CD8-positive, alpha-beta memory T cell (primary cell): ENCODE measurements at places on chromosomes 3 and 15.
A peak's percentile ranks its signal among the peaks of the same experiment; 100 is the strongest.

- DNase-seq, result no peak
These were observed 30.3 kb downstream of the IL12A start for GRCh38 chr3:160018959-160019358.

- peak; percentile 49 for DNase-seq
These were observed 697 bp downstream of the CHSY1 start for GRCh38 chr15:101250873-101251829.

GRCh38 chr3:56926243-56926946 is 124.6 kb upstream of the ARHGEF3 start:
- no peak for DNase-seq

DNA sequence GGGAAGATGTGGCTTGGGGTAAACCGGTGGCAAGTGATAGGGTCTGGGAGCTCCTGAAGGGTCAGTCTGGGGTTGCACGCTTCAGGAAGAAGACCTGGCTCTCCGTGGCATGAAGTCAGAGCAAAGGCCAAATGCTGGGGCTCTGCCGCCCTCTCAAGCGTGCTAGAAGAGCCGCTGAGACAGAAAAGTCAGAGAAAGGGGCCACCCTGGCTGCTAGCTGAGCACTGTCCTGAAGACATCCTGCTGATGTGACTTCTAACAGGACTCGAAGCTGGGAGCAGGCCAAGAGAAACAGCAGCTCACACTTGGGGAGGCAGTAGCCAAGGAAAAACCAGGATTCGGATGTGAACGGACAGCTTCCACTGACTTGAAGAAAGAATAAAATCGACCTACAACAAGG is 270.4 kb downstream of the OCA2 start:
- DNase-seq, result no peak

DNA sequence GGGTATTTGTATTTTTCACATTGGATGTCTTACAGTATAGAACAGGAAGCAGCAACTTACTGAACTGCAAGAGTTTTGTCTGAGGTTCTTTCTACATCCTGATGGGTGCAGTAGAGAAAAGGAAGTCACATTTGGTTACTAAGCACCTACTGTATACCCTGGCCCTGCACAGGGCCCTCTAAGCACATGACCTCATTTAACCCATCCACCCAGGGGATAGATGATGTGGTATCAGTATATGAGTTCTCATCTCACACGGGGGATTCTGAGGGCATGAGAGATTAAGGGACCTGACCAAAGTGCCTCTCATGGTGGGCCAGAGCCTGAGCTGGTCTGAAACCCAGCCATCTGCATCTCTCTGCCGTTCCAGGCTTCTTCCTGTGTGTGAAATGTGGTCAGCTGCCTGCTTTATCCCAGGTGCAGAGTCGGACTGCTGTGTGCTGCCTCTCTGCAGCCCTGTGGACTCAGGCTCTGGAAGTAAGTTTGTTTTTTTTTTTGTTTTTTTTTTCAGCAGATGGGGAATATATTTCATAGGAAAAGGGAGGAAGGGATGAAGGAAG is 17.9 kb downstream of the SLC6A11 start:
- DNase-seq, result no peak

DNA sequence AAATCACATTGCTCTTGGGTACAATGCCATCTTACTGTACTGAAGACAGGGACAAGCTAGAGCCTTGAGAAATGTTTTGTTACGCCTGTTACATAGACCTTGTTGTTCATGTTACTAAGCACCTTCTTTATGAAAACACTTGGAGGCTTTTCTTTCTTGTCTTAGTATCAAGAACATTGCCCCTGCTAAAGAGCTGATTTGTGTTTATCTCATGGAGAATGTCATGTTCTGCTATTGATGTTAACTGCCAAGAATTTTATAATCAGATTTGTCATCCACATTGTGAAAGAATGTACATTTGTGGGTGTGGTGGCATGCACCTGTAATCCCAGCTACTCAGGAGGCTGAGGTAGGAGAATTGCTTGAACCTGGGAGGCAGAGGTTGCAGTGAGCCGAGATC is 431.3 kb upstream of the MDFIC2 start:
- DNase-seq, result no peak

DNA sequence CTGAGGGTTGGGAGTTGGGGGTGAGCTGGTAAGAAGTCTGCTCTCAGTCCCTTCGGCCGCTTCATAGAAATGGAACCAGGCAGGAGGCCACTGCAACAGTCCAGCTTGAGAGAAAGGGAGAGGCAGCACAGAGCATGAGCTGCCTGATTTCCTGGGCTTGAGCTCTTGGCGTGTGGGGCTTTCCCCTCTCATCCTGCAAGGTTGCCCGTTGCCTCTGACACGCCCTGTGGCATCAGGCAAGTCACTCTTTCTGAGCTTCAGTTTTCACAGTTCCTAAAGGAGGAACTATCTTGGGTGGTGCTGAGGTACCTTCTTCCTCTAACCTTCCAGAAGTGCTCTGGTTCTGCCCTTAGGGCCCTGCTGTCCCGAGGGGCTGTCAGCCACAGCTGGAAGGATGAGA is 4.9 kb downstream of the MESP2 start:
- DNase-seq, result no peak

DNA sequence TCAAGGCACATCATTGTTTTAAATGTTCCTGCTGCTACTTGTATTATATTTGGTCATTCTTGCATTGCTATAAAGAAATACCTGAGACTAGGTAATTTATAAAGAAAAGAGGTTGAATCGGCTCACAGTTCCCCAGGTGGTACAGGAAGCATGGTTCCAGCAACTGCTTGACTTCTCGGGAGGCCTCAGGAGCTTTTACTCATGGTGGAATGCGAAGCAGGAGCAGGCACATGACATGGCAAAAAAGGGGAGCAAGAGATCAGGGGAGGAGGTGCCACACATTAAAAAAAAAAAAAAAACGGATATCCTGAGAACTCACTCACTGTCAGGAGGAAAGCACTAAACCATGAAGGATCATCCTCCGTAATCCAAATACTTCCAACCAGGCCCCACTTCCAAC is 286.9 kb upstream of the PLSCR5 start:
- no peak for DNase-seq

GRCh38 chr15:46856839-46857502 is 860.3 kb upstream of the SEMA6D start:
- no peak for DNase-seq

DNA sequence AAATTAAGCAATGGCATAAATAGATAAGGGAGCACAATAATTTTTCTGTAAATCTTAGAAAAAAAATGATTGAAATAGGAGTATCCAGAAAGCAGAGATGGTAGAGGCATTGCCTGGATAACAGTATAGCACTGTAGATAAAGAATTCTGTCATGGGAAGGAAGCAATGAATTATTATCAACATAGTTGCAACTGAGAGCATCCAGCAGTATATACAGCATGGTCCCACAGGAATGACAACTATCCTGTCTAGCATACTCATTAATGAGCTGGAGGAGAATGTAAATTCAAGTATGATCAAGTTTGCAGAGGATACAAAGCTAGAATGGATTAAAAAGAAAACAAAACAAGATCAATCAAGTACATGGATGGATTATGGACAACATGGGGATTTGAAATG is 90.8 kb downstream of the DPH6 start:
- no peak for DNase-seq

GRCh38 chr15:100193277-100193860 is 148.4 kb downstream of the ADAMTS17 start:
- DNase-seq, result no peak

GRCh38 chr3:23329471-23330105 is 126.5 kb downstream of the UBE2E2 start:
- DNase-seq, result no peak

- no peak for DNase-seq
These were observed 330.9 kb upstream of the C2CD4B start for GRCh38 chr15:62495670-62496614.

GRCh38 chr3:20015525-20015924 is 3.5 kb upstream of the PP2D1 start:
- no peak for DNase-seq

DNA sequence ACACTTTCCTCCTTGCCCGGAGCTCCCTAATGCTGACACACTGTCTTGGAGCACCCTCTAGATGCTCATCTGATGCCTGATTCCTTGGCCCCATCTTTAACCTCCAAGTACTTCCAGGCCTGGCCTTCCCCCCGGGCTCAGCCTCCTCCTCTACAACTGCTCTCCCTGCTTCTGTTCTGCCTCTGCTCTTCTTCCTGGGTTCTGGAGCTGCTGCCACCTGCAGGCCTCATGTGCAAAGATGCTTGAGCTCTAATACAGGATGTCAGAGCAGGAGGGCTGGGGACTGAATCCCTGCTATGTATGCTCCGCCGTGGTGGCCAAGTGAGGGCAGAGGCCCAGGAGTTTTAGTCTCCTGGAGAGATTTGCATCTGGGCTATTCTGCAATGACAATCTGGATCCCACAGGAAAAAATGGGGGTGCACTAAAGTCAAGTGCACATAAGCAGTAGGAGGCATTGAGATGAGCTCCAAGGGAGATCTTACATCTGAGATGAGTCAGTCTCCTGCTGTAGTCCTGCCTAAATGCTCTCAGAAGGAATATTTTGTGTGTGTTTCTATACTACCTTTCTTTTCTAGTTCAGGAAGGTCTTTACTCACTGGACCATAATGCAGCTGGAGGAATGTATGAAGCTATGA is 296.3 kb downstream of the UACA start:
- DNase-seq, result no peak

DNA sequence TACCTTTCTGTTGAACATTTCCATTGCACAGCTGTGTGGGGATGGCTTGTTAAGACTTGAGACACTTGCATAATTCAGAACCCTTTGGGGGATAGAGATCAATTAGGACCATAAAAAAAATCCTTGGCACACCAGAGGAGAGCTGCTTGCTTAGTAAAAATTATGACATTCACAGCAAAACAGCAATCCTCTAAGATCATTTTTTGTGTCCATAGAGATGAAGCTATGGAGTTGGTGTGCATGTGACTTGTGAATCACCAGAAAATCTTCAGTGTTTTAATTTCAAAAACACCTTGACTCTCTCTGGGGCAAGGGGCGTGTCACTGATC is 7.7 kb downstream of the COL8A1 start:
- no peak for DNase-seq

GRCh38 chr3:16332904-16333426 is 68.0 kb downstream of the OXNAD1 start:
- no peak for DNase-seq

DNA sequence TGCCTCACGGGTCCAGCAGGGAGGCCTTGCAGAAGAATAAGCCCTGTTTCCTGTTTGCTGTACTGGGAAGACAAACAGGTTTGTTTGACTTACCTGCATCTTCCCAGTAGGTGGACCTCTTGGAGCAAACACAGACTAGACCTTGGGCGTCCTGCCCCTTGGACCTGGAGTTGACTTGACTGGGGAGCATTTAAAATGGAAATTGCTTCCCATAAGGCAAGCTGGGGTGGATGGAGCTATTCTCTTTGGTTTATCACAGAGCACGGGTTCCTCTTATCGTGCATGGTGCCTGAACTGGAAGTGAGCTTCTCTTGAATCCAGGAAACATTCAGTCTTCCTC is 151.4 kb downstream of the RPLP1 start:
- DNase-seq, result no peak

GRCh38 chr15:27730868-27731267 is 368.2 kb downstream of the OCA2 start:
- DNase-seq, result no peak

- no peak for DNase-seq
These were observed 152.8 kb downstream of the GABRG3 start for GRCh38 chr15:27123808-27124207.

DNA sequence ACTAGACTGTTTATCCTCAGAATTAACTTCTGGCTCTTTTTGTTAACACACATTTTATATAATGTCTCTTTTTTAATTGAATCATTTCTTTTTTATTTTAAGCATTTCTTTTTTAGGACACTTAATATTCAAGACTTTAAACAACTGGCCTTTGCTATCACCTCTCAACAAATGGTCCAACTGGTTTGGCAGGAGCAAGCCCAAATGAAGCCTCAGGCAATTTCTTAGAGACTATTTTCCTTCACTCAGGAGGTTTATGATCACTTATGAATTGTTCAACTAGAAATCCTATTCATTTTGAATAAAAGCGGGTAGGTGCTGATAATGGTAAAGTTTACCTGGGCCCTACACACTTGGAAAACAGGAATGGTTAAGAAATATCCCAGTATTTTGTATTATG is 705.6 kb upstream of the GBE1 start:
- DNase-seq, result no peak

- DNase-seq, result no peak
These were observed 23.9 kb upstream of the RYK start for GRCh38 chr3:134274571-134274970.

DNA sequence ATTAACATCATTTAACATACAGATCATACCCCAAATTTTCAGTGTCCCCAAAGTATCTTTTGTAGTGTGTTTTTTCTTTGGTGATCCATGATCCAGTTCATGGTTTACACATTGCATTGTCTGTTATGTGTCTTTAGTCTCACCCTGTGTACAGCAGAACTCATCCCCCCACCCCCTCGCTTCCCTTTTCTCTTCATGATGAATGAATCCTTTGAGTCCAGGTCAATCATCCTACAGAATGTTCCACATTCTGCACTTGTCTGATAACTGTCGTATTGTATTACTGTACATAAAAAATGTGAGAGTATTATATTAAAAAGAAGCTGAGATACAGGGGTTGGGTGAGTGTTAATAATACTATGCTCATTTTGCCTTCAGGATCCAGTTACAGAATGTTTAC is 14.6 kb upstream of the NIT2 start:
- DNase-seq, result no peak

DNA sequence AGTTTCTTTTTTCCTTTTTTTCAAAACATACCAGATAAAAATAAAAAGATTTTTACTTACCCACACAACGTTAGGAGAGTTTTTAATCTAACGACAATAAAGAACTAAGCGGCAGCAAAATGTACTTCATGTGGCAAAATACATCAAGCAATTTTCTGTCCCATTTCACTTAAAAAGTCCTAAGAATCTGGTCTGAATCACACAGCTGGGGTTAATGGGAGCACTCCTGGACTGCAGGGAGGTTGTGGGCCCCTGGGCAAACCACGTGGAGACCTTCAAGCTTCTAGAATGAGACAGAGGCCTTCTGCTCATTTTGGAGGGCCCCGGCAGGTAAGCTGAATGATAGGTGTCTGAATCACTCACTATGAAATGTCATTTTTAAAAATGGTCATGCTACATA is 193.8 kb downstream of the RORA start:
- DNase-seq, result no peak

- DNase-seq, result no peak
These were observed 80.3 kb upstream of the HRH1 start for GRCh38 chr3:11074011-11074410.

DNA sequence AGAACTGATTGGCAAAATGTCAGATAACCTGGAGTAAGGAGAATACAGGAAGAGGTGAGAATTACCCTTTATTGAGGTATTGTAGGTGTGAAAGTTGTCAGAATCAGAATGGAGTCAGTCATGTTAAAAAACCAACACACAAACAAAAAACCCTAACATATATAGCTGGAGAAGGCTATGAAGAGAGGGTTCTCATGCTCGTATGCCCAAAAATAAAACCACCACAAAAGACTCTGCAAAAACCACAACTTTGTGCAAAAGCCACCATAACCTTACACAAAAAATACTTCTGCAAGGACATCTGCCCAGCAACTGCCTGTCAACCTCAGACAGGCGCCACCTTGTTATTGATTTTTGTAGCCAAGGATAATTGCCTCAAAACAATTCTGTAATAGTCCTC is 136.0 kb downstream of the CD47 start:
- DNase-seq, result no peak
